ENCODE measurements at places on chromosomes 16 and 17. TPM values are rescaled to one million over a fixed set of nuclear protein-coding genes. Genes with fewer than 3 reads are reported as not detected.

Gene CACNA1G
- 4.3 TPM for polyA plus RNA-seq

Gene PYDC1
- polyA plus RNA-seq = 0.23 TPM

Gene SLC13A5
- not detected for polyA plus RNA-seq

Gene HEXIM1
- 21.2 TPM for polyA plus RNA-seq

Gene HS3ST4
- not detected for polyA plus RNA-seq

Gene SLC6A2
- polyA plus RNA-seq = not detected

Gene CCL16
- 0.29 TPM for polyA plus RNA-seq

Gene LRRC37A
- 0.91 TPM for polyA plus RNA-seq

Gene TMEM101
- 19.8 TPM for polyA plus RNA-seq

Gene IRX6
- 0.02 TPM for polyA plus RNA-seq

Gene TEX14
- 0.27 TPM for polyA plus RNA-seq

Gene NUDT7
- polyA plus RNA-seq = 44.3 TPM

Gene KRTAP2-1
- polyA plus RNA-seq = not detected

Gene EMP2
- polyA plus RNA-seq = 34.4 TPM

Gene CD68
- 19.4 TPM for polyA plus RNA-seq

Gene TEX19
- not detected for polyA plus RNA-seq

Gene PRSS36
- 1.1 TPM for polyA plus RNA-seq

Gene CHCT1
- not detected for polyA plus RNA-seq

Gene ABCA10
- polyA plus RNA-seq = 15.9 TPM

Gene NEUROD2
- polyA plus RNA-seq = not detected

Gene RSKR
- polyA plus RNA-seq = 2.9 TPM

Gene OMG
- 0.14 TPM for polyA plus RNA-seq

Gene GPR142
- not detected for polyA plus RNA-seq

Gene TMED6
- polyA plus RNA-seq = not detected

Gene TMC8
- 2.4 TPM for polyA plus RNA-seq

Gene ALOX12
- polyA plus RNA-seq = 0.09 TPM

Gene TPSAB1
- 1.2 TPM for polyA plus RNA-seq

Gene CFDP1
- polyA plus RNA-seq = 40.8 TPM

Gene FAM83G
- 18.7 TPM for polyA plus RNA-seq

Gene UMOD
- not detected for polyA plus RNA-seq

Gene ARMC5
- polyA plus RNA-seq = 8.5 TPM

Gene ASIC2
- polyA plus RNA-seq = not detected

Gene NPIPA8
- polyA plus RNA-seq = 3.9 TPM

Gene SPNS3
- 0.23 TPM for polyA plus RNA-seq

Gene SLFN14
- not detected for polyA plus RNA-seq

Gene PIK3R5
- polyA plus RNA-seq = 2.0 TPM

Gene VAT1L
- 7.7 TPM for polyA plus RNA-seq

Gene TLCD1
- 1.5 TPM for polyA plus RNA-seq

Gene RNF157
- 12.1 TPM for polyA plus RNA-seq

Gene GLIS2
- polyA plus RNA-seq = 15.2 TPM

Gene PABPN1L
- polyA plus RNA-seq = not detected

Gene RRN3
- 13.1 TPM for polyA plus RNA-seq

Gene CES3
- 0.48 TPM for polyA plus RNA-seq

Gene TSC2
- polyA plus RNA-seq = 34.7 TPM

Gene CCL17
- not detected for polyA plus RNA-seq

Gene SLC2A4
- 83.1 TPM for polyA plus RNA-seq

Gene KRTAP4-5
- polyA plus RNA-seq = not detected

Gene HS3ST3A1
- 2.2 TPM for polyA plus RNA-seq
